Adrenal gland (tissue), 19 donors: ENCODE measurements at places on chromosomes 2 and 18.

GRCh38 chr18:33750366-33750765 is 172.3 kb downstream of the ASXL3 start:
- no peak for DNase-seq
- no peaks in the 10 kb centered on the region for H3K4me1 ChIP-seq
- no peak overlapping the region for H3K4me3 ChIP-seq
- no peaks in the 10 kb centered on the region for H3K36me3 ChIP-seq
- H3K27me3 ChIP-seq: no peaks in the 10 kb centered on the region

DNA sequence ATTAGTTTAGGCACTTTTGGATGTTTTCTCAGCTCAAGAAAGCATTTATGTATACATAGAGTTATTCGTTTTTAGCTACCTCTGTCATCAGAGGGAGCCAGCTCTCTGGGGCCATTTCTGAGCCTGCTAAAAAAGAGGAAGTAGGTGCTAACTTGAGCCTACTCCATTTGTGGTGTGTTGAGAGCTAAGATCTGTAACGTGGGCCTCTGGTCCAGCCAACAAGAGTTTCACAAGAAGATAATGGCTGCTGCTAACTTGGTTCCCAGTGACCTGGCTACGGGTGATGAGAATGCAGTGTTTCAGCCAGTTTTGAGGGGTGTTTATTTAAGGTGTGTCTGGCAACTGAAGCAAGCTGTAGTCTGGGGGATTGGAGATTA is 182.5 kb downstream of the PRKCE start:
- H3K4me3 ChIP-seq: no peak overlapping the region
- H3K36me3 ChIP-seq: no peaks in the 10 kb centered on the region
- H3K4me1 ChIP-seq: peaks cover 1% of the 10 kb centered on the region
- DNase-seq: no peak

- DNase-seq: no peak
- H3K4me1 ChIP-seq: peaks cover 4% of the 10 kb centered on the region
- H3K27ac ChIP-seq: no peak overlapping the region
- no peak overlapping the region for H3K4me3 ChIP-seq
- H3K36me3 ChIP-seq: no peaks in the 10 kb centered on the region
These were observed 3.8 kb upstream of the RHBDD1 start for GRCh38 chr2:226832061-226832460.

DNA sequence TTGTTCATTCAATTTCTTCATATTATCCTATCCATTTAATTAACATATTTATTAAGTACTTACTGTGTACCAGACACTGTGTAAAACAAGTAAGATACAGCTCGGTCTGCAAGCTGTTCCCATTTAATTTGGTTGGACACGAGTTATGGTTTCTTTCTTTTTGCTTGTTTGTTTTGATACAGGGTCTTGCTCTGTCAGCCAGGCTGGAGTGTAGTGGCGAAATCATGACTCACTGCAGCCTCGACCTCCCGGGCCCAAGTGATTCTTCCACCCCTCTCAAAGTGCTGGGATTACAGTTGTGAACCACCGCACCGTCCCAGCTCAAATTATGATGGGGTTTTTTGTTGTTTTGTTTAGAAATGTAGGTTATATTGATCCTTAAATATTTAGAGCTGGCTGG is 9.0 kb downstream of the CYBRD1 start:
- H3K27ac ChIP-seq: no peak overlapping the region
- H3K4me1 ChIP-seq: peaks cover 27% of the 10 kb centered on the region
- peak; percentile 66 for DNase-seq
- H3K27me3 ChIP-seq: no peaks in the 10 kb centered on the region
- no peak overlapping the region for H3K4me3 ChIP-seq
